ENCODE measurements at places on chromosomes 4 and X.
A peak's percentile ranks its signal among the peaks of the same experiment; 100 is the strongest.

GRCh38 chrX:45783002-45783401 lies 582.3 kb upstream of the DIPK2B start:
- H3K27me3 ChIP-seq = no peaks in the 10 kb centered on the region
- no peak for DNase-seq
- no peak overlapping the region for H3K4me3 ChIP-seq
- H3K4me1 ChIP-seq = peaks cover 87% of the 10 kb centered on the region
- H3K27ac ChIP-seq = peak overlapping the region; percentile 42

DNA sequence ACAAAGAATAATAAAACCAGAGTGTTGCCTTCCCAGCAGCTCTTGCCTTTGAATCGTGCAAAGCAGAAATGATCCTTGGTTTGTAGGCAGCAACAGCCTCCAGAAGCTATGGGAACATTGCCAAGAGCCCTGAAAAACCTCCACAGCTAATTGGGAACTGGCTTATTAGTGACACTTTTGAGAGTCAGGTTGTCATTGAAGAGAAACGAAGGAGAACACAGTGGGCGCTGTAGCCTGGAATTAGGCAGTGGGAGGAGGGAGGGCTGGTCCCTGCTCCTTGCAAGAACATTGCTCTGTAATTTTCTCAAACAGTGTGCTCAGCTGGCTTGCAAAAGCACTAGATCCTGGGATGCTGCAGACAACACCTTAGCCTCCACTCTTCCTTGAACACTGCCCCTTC lies 331.5 kb upstream of the EMCN start:
- H3K27me3 ChIP-seq = no peaks in the 10 kb centered on the region
- H3K4me1 ChIP-seq = no peaks in the 10 kb centered on the region
- no peak for DNase-seq
- H3K4me3 ChIP-seq = no peak overlapping the region
- no peaks in the 10 kb centered on the region for H3K36me3 ChIP-seq

- H3K36me3 ChIP-seq = peaks cover 32% of the 10 kb centered on the region
- no peak overlapping the region for H3K27ac ChIP-seq
- no peak for DNase-seq
Observed at GRCh38 chr4:169439244-169439643, 168.5 kb upstream of the SH3RF1 start.

- H3K27ac ChIP-seq = no peak overlapping the region
- no peak for DNase-seq
- no peaks in the 10 kb centered on the region for H3K27me3 ChIP-seq
- H3K4me1 ChIP-seq = no peaks in the 10 kb centered on the region
- H3K36me3 ChIP-seq = no peaks in the 10 kb centered on the region
Observed at GRCh38 chrX:13518126-13518525, 51.3 kb upstream of the EGFL6 start.

DNA sequence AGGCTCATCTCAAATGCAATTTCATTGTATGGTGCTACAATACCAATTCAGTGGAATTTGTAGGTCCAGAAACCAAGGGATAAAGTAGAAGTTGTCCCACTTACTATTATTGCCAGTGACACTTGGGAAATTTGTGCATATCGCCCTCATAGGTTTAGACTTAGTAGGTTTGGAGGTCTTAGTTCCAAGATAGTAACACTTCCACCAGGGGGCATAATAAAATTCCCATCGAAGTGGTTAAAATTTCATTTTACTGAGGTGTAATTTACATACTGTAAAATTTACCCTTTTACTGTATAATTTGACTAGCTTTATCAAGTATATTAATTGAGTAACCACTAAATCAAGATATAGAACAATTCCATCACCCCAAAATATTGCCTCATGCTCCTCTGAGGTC lies 174.6 kb downstream of the INPP4B start:
- no peak overlapping the region for H3K27ac ChIP-seq
- no peaks in the 10 kb centered on the region for H3K27me3 ChIP-seq
- H3K4me3 ChIP-seq = no peak overlapping the region

DNA sequence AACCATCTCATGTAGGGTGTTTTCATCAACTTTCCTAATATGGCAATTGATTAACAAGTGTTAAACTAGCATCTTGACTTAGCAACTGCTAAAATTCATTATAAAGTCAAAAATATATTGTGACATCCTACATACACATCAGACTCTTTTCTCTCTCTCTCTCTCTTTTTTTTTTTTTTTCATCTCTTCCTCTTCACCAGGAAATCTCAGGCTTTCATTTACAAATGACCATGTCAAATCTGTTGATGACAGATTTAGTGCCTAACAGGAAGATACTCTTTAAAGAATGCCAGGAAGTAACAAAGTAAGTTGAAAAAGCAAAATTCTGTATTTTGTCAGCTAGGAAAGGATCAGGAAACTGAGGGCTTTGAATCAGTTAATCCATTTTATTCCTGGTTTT lies 365.5 kb downstream of the PCDH7 start:
- H3K36me3 ChIP-seq = no peaks in the 10 kb centered on the region
- DNase-seq = no peak
- no peak overlapping the region for H3K4me3 ChIP-seq
- no peak overlapping the region for H3K27ac ChIP-seq
- H3K27me3 ChIP-seq = no peaks in the 10 kb centered on the region
- H3K4me1 ChIP-seq = no peaks in the 10 kb centered on the region

- no peak for DNase-seq
- H3K4me3 ChIP-seq = no peak overlapping the region
- H3K36me3 ChIP-seq = no peaks in the 10 kb centered on the region
- no peak overlapping the region for H3K27ac ChIP-seq
Observed at GRCh38 chr4:53195815-53196661, 169.8 kb downstream of the SCFD2 start.

- H3K4me1 ChIP-seq = peaks cover 13% of the 10 kb centered on the region
- H3K36me3 ChIP-seq = no peaks in the 10 kb centered on the region
- no peak overlapping the region for H3K27ac ChIP-seq
Observed at GRCh38 chr4:5753766-5754528, 42.9 kb downstream of the EVC start.

DNA sequence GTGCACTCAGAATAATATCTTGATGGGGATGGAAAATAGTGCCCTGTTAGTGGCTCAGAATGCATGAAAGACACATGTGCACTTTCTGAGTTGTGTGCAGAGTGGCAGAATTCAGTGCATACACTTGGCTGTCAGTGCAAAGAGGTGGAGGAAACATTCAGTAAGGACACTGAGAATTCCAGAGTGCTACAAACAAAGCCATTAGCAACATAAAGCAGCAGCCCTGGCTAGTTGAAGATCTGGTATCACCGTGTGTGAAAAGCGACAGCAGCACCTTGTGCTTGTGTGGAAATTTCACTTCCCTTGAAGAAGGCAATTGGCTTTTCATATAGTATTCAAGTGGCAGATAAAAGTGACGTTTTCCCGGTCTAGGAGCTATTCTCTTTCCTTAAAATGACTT lies 810.4 kb downstream of the TRIML1 start:
- no peak for DNase-seq
- no peaks in the 10 kb centered on the region for H3K27me3 ChIP-seq
- H3K4me3 ChIP-seq = no peak overlapping the region
- no peak overlapping the region for H3K27ac ChIP-seq
- H3K4me1 ChIP-seq = no peaks in the 10 kb centered on the region

DNA sequence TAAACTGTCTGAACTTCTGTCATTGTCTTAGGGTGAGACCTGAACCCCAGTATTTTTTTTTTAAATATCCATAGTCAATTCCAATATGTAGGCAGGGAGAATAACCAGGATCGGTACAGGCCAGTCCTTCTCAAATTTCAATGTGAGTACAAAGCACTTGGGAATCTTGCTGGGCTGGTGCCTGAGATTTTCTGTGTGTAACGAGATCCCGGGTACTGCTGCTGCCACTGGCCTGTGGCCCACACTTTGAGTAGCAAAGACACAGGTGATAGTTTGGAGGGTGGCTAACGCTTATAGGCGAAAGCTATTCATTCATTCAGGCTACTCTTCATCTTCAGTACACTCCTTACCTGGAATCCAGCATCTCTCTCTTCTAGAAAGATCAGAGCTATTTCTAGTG lies 923.6 kb upstream of the TENM3 start:
- H3K4me3 ChIP-seq = no peak overlapping the region
- no peaks in the 10 kb centered on the region for H3K36me3 ChIP-seq
- H3K27ac ChIP-seq = no peak overlapping the region
- no peaks in the 10 kb centered on the region for H3K4me1 ChIP-seq
- no peak for DNase-seq

- H3K36me3 ChIP-seq = no peaks in the 10 kb centered on the region
- H3K27me3 ChIP-seq = peaks cover 55% of the 10 kb centered on the region
- H3K4me1 ChIP-seq = peaks cover 2% of the 10 kb centered on the region
- no peak overlapping the region for H3K4me3 ChIP-seq
- H3K27ac ChIP-seq = no peak overlapping the region
- DNase-seq = no peak
Observed at GRCh38 chr4:7193030-7193958, 956 bp downstream of the SORCS2 start.

DNA sequence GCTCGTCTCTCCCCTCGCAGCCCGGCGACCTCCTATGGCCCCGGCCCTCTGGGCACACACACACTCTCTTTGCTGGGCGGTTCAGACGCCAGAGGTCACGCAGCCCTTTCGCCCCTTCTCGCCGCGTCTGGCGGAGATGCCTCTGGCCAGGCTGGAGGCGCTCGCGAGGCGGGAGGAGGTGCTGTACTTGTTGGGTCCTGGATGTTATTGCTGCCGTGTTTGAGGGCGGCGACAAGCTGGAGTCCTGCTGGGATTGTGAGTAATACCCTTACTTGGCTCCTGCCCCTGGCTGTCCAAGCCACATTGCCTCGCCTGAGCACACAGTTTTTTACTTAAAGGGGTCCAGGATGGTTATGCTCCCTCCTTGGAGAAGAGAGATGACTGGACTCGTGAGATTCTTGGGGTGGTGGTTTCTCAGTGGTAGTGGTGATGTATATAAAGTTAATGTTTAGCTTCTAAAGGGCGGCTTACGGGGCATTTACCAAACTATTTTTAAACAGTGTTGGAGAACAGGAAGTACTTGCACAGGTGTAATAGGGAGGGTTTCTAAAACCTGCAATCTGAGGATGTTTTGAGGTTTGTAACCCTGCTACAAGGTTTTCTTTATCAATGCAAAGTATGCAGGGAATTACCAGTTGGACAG lies 572 bp downstream of the USP53 start:
- peaks cover 43% of the 10 kb centered on the region for H3K4me1 ChIP-seq
- H3K27me3 ChIP-seq = no peaks in the 10 kb centered on the region
- H3K4me3 ChIP-seq = peak overlapping the region; percentile 88
- H3K27ac ChIP-seq = peak overlapping the region; percentile 96
- DNase-seq = peak; percentile 79
- H3K36me3 ChIP-seq = peaks cover 7% of the 10 kb centered on the region

GRCh38 chrX:14497184-14497666 lies 32.1 kb upstream of the GLRA2 start:
- H3K4me1 ChIP-seq = peaks cover 18% of the 10 kb centered on the region
- H3K36me3 ChIP-seq = no peaks in the 10 kb centered on the region
- H3K27ac ChIP-seq = peak overlapping the region; percentile 83
- peak overlapping the region; percentile 71 for H3K4me3 ChIP-seq

- no peak overlapping the region for H3K27ac ChIP-seq
- H3K27me3 ChIP-seq = no peaks in the 10 kb centered on the region
- DNase-seq = no peak
- no peak overlapping the region for H3K4me3 ChIP-seq
- no peaks in the 10 kb centered on the region for H3K4me1 ChIP-seq
Observed at GRCh38 chr4:23234716-23235115, 542.0 kb downstream of the GBA3 start.

DNA sequence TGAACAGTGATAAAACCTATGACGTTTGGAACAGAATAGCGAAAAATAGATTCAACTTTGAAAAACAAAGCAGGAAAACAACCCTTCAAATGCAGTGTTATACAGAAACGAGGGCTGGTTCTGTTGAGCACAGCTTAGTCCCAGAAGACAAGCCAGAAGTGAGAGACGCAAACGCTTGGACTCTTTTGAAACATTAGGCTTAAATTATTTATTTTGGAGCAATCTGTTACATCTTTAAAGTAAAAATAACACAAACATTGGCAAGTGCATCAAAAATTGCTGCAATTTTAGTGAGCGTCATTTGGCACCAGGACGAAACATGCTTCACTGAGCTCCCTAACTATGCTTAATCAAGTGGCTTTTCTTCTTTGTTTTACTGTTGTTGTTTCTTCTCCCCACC lies 63.5 kb downstream of the ENPP6 start:
- H3K27me3 ChIP-seq = peaks cover 9% of the 10 kb centered on the region
- DNase-seq = no peak
- H3K36me3 ChIP-seq = no peaks in the 10 kb centered on the region
- no peak overlapping the region for H3K4me3 ChIP-seq
- H3K4me1 ChIP-seq = no peaks in the 10 kb centered on the region

DNA sequence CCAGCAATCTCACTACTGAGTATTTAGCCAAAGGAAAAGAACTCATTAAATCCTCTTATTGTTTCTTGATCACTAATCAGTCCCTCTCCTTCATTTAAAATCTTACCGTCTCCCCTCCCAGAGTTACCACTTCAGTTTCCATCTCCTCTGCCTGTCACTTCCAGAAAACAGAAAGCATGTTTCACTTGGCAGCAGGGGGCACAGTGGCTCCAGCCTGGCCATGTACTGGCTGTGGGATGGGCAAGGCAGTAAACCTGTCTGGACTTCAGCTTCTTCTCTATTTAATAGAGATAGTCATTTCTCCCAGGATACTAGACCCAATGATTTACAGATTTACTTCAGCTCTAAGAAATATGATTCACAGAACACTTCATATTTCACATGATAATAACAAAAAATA lies 63.2 kb downstream of the CD40LG start:
- H3K27me3 ChIP-seq = no peaks in the 10 kb centered on the region
- H3K27ac ChIP-seq = peak overlapping the region; percentile 93
- peak overlapping the region; percentile 1 for H3K4me3 ChIP-seq
- peaks cover 61% of the 10 kb centered on the region for H3K4me1 ChIP-seq

DNA sequence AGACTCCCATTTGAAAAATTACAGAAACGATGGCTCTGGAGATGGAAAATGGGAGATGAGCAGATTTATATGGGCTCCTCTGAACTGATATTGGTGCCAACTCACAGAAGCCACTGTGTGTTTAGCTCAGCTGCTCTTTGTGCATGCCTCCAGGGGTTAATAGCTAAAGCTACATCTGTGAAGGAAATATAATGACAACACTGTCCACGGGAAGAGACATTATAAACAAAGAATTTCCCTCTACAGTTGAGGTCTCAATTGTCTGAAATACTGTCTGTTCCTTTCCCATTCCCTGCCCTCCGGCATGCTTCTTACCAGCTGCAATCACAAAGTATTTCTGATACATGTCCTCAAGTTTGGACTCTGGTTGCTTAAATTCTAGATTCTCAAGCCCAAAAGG lies 40.4 kb downstream of the PPA2 start:
- no peak overlapping the region for H3K4me3 ChIP-seq
- peaks cover 68% of the 10 kb centered on the region for H3K36me3 ChIP-seq
- peaks cover 6% of the 10 kb centered on the region for H3K4me1 ChIP-seq
- DNase-seq = no peak
- H3K27me3 ChIP-seq = no peaks in the 10 kb centered on the region

GRCh38 chr4:69689599-69689998 lies 36.6 kb upstream of the UGT2A1 start:
- no peak for DNase-seq
- H3K27ac ChIP-seq = no peak overlapping the region
- H3K4me3 ChIP-seq = no peak overlapping the region
- H3K36me3 ChIP-seq = no peaks in the 10 kb centered on the region

All from activated CD4-positive, alpha-beta memory T cell treated with anti-CD3 and anti-CD28 coated beads for 36 hours (primary cell).